HL-60 (cell line): ENCODE measurements at places on chromosomes 5 and 9.
A peak's percentile ranks its signal among the peaks of the same experiment; 100 is the strongest.

DNA sequence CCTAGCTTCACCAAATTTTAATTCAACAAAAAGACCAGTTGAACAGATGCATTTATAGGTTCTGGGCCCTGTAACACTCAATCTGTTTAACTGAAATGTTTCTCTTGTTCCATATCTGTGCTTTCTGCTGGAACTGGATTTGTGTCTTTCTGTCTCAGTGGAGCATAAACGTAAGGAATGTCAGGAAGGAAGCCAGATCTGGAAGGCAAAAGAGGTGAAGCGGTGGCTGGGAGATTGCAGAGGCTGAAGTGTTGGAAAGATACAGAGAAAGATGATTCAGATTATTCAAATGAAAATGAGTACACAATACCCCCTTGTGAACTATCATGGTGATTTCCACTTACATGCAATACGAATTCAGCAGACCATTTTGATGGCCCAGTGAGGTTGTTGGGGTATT is 406.8 kb downstream of the BRINP1 start:
- DNase-seq: no peak

- peak; percentile 32 for DNase-seq
Measured at GRCh38 chr9:99192786-99193465, 28.8 kb downstream of the ALG2 start.

- DNase-seq: no peak
Measured at GRCh38 chr5:7422316-7423106, 26.6 kb downstream of the ADCY2 start.

GRCh38 chr5:130243641-130244040 is 339.4 kb downstream of the CHSY3 start:
- no peak for DNase-seq

GRCh38 chr5:96781031-96781971 is 26.4 kb downstream of the ERAP1 start:
- no peak for DNase-seq

DNA sequence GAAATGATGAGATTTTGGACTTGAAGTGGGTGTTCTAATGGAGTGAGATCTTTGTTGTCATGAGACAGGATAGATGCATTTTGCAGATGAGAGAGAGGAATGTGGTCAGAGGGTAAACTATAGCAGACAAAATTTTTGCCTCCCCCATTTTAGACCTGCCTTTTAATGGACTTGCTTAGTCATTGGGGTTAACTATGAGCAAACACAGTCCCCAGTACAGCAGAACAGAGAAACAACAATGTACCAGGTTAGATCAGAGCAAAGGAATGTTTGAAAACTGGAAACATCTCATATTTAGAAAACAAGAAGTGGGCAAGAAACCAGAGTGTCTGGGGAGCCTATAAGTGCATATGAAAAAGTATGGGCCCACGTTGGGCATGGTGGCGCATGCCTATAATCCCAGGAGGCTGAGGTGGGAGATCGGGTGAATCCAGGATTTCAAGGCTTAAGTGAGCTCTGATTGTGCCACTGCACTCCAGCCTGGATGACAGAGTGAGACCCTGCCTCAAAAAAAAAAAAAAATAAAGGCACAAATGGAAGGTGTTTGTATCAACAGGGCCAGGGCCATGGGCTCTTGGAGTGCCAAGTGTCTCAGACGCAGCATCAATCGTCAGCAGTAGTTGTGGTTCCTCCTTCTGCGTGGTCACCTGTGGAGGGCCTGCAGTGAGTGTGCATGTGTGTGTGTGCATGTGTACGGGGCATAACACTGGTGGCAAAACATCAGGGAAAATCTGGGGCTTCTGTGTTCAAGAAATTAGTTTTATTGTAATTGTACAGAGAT is 214.4 kb upstream of the S1PR3 start:
- DNase-seq: no peak
